ENCODE measurements at places on chromosomes 7 and 10. TPM values are rescaled to one million over a fixed set of nuclear protein-coding genes. Genes with fewer than 3 reads are reported as not detected.

The CLEC5A gene
- total RNA-seq, result 0.60 TPM

The RELN gene
- 5.5 TPM for total RNA-seq

The IGF2BP3 gene
- total RNA-seq, result not detected

The SLC26A3 gene
- 0.30 TPM for total RNA-seq

The FAM180A gene
- 1.1 TPM for total RNA-seq

The GIMAP2 gene
- 9.9 TPM for total RNA-seq

- H3K36me3 ChIP-seq, result no peaks in the 10 kb centered on the region
- H3K4me3 ChIP-seq, result no peak overlapping the region
- no peak overlapping the region for H3K27ac ChIP-seq
- DNase-seq, result no peak
These were observed 86.8 kb upstream of the MGMT start for GRCh38 chr10:129380279-129380678.

- no peak overlapping the region for H3K4me3 ChIP-seq
- H3K27ac ChIP-seq, result peak overlapping the region; percentile 43
- H3K27me3 ChIP-seq, result no peaks in the 10 kb centered on the region
- H3K4me1 ChIP-seq, result peaks cover 25% of the 10 kb centered on the region
- no peak for DNase-seq
These were observed 164.9 kb downstream of the ELMO1 start for GRCh38 chr7:37283716-37284115.

- H3K4me3 ChIP-seq, result no peak overlapping the region
- no peaks in the 10 kb centered on the region for H3K27me3 ChIP-seq
- no peak for DNase-seq
- H3K36me3 ChIP-seq, result no peaks in the 10 kb centered on the region
- H3K4me1 ChIP-seq, result peaks cover 4% of the 10 kb centered on the region
- H3K27ac ChIP-seq, result no peak overlapping the region
These were observed 94.4 kb downstream of the WDR37 start for GRCh38 chr10:1150638-1150955.

GRCh38 chr7:38284553-38284952 is 11.1 kb upstream of the TARP start:
- no peaks in the 10 kb centered on the region for H3K27me3 ChIP-seq
- H3K4me3 ChIP-seq, result no peak overlapping the region
- DNase-seq, result no peak
- no peak overlapping the region for H3K27ac ChIP-seq
- H3K4me1 ChIP-seq, result no peaks in the 10 kb centered on the region

DNA sequence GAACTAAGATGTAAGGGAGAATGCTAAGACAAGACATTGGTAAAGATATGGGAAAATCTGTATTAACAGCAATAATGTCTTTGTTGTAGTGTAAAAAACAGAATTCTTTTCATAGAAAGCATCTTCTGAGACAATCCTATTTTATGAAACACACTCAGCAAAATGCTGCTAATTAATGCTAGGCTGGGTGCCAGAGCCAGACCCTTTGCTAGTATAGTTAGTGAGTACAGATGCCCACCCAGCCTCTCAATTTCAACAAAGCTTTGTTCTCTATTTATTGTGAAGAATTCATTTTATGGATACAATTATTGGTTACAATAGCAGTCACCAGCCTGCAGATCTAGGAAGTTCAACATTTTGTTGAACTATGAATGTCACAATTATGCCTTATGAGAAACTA is 131.0 kb downstream of the SEM1 start:
- no peak for DNase-seq
- no peak overlapping the region for H3K27ac ChIP-seq
- no peaks in the 10 kb centered on the region for H3K4me1 ChIP-seq

GRCh38 chr10:129486805-129487204 is 19.8 kb downstream of the MGMT start:
- H3K27ac ChIP-seq, result no peak overlapping the region
- no peak for DNase-seq
- H3K36me3 ChIP-seq, result no peaks in the 10 kb centered on the region
- no peaks in the 10 kb centered on the region for H3K4me1 ChIP-seq

- H3K27me3 ChIP-seq, result no peaks in the 10 kb centered on the region
- H3K27ac ChIP-seq, result no peak overlapping the region
- H3K4me3 ChIP-seq, result no peak overlapping the region
- no peaks in the 10 kb centered on the region for H3K36me3 ChIP-seq
- no peaks in the 10 kb centered on the region for H3K4me1 ChIP-seq
These were observed 210.0 kb upstream of the LYZL1 start for GRCh38 chr10:29078919-29079318.

- no peaks in the 10 kb centered on the region for H3K4me1 ChIP-seq
- DNase-seq, result no peak
- H3K27me3 ChIP-seq, result no peaks in the 10 kb centered on the region
These were observed 65.6 kb downstream of the ZEB1 start for GRCh38 chr10:31384589-31384949.

DNA sequence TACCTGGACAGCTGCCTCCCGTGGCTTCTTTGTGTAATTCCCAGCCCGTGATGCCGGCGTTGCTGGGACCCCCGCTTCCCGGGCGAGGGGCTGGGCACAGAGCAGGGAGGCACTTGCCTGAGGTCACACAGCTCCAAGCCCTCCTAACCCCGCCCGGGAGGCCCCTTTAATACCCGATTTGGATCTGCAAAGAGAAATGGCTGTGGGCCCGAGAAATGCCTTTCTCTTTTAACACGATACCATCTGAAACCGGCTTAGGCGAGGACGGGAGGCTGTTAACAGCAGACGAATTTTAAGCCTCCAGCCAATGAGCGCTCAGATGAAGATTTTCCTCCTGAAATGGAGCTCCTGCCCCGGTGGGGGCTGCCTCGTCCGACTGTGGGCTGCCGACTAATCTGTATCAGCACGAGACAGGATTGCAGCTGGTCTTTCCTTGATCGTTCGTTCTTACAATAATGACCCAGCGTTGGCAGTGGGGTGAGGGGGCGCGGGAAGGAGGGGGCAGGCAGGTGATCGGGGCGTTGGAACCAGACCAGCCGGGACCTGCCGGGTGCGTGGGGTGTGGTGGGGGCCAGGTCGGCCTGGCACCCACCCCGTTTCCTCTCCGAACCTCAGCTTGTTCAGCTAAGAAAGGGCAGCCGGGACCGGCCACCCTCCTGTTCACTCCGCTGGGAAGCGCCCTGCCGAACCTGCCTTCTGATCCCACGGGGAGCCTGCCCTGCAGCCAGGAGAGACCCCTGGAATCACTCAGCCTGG is 36.2 kb upstream of the FOXL3 start:
- no peak for DNase-seq
- no peak overlapping the region for H3K4me3 ChIP-seq
- no peaks in the 10 kb centered on the region for H3K36me3 ChIP-seq
- no peak overlapping the region for H3K27ac ChIP-seq

DNA sequence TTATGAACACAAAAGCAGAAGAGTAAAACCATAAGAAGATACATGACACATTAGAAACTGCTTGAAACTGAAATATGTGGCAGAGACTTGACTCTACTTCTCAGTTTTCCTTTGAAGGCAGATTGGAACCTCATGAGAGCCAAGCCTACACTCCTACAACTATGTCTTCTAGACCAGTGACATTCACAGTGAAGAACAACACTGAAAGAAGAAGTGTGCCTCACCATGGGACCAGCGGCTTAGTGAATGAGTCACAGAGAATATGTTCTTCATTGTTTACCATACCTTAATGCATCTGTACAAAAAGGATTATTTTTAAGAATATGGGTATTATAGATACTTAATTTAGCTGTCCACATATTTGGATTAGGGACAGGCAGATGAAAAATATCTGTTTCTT is 248.3 kb downstream of the CDC14C start:
- no peaks in the 10 kb centered on the region for H3K4me1 ChIP-seq
- no peak overlapping the region for H3K27ac ChIP-seq
- no peaks in the 10 kb centered on the region for H3K36me3 ChIP-seq
- H3K27me3 ChIP-seq, result no peaks in the 10 kb centered on the region
- no peak overlapping the region for H3K4me3 ChIP-seq

- H3K27ac ChIP-seq, result no peak overlapping the region
- H3K27me3 ChIP-seq, result no peaks in the 10 kb centered on the region
- H3K36me3 ChIP-seq, result no peaks in the 10 kb centered on the region
- no peaks in the 10 kb centered on the region for H3K4me1 ChIP-seq
- no peak for DNase-seq
These were observed 80.7 kb upstream of the WDR11 start for GRCh38 chr10:120770496-120770895.

DNA sequence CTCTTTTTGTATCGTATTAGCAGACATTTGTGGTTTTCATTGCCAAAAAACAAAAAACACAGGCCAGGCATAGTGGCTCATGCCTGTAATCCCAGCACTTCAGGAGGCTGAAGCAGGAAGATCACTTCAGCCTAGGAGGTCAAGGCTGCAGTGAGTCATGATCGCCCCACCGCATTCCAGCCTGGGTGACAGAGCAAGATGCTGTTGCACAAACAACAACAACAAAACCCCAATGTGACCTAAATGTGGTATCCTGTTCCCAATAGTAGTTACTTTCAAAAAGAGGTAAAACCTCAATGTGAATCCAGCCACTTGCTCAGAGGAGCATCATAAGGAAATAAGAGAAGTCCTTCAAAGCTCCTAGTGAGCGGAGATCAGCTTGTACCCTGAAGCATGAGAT is 45.8 kb upstream of the SKAP2 start:
- H3K4me3 ChIP-seq, result no peak overlapping the region
- peak; percentile 60 for DNase-seq
- H3K36me3 ChIP-seq, result no peaks in the 10 kb centered on the region
- H3K27me3 ChIP-seq, result no peaks in the 10 kb centered on the region

DNA sequence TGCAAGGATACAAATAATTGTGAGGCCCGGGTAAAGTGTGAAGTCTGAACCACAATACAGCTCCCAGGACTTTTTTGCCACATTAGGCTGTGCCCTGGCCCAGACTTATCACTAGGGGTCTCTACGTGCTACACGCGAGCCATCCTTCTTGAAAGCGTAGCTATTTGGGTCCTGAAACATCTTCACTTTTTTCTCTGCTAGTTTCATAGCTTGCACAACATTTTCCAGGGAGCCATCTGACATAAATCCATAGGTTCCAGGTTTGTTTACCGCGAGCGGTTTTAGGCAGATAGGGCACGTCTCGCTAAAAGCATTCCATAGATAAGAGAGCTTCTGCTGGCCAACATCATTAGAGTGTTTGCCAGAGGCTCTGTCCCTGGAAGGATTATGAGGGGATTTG is 226.5 kb downstream of the RPS24 start:
- H3K4me1 ChIP-seq, result peaks cover 10% of the 10 kb centered on the region
- H3K27me3 ChIP-seq, result no peaks in the 10 kb centered on the region
- no peak for DNase-seq
- no peak overlapping the region for H3K27ac ChIP-seq

DNA sequence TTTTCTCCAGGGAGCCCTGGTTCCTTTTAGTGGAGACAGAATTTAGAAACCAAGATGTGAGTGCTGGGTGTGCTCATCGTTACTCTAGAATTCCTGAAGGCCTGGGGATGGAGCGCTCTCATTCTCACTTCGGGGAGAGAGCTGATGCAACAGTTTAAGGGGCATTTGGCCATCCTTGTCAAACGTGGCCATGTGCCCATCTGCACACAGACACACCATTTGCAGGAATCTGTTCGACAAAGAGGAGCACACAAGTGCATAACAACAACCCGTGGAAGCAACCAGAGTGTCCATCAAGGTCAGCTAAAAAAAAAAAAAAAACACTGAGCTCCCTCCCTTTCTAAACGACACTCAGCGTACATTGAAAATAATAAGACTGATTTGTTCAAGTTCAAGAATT is 23.0 kb upstream of the RET start:
- no peak overlapping the region for H3K4me3 ChIP-seq
- no peak for DNase-seq
- H3K27ac ChIP-seq, result no peak overlapping the region
- H3K27me3 ChIP-seq, result no peaks in the 10 kb centered on the region
- H3K4me1 ChIP-seq, result no peaks in the 10 kb centered on the region

- no peak overlapping the region for H3K4me3 ChIP-seq
- H3K27me3 ChIP-seq, result no peaks in the 10 kb centered on the region
- H3K27ac ChIP-seq, result no peak overlapping the region
- DNase-seq, result no peak
These were observed 185.1 kb downstream of the CTTNBP2 start for GRCh38 chr7:117688126-117688525.

- no peak for DNase-seq
- H3K4me1 ChIP-seq, result no peaks in the 10 kb centered on the region
These were observed 95.9 kb downstream of the CHRM2 start for GRCh38 chr7:136964347-136964746.

DNA sequence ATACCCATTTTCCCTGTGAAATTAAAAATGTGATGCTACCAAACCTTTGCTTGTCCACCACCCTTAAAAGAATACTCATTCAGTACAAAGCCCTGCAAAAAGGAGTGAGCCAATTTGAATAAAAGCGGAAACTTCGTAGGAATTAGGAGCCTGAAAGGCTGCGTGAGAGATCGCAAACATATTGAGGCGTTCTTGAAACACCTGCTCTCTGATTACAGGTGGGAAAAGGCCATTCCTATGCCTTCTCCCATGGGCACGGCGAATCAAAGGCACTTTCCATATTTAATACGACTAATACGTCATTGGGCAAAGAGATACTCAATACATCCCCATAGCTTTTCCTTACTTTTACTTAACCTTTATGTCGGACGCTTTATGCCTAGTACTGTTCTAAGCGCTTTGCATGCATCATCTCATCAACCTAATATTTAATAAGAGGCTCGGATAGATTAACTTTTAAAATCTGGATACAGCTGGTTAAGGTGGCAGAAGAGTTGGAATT is 30.9 kb upstream of the KMT2E start:
- no peaks in the 10 kb centered on the region for H3K27me3 ChIP-seq
- peak overlapping the region; percentile 97 for H3K27ac ChIP-seq
- H3K4me3 ChIP-seq, result peak overlapping the region; percentile 68
- DNase-seq, result no peak
- peaks cover 8% of the 10 kb centered on the region for H3K4me1 ChIP-seq
- no peaks in the 10 kb centered on the region for H3K36me3 ChIP-seq

GRCh38 chr7:1979591-1980560 is 252.9 kb downstream of the MAD1L1 start:
- no peaks in the 10 kb centered on the region for H3K27me3 ChIP-seq
- H3K4me3 ChIP-seq, result no peak overlapping the region
- no peak for DNase-seq
- H3K36me3 ChIP-seq, result no peaks in the 10 kb centered on the region

DNA sequence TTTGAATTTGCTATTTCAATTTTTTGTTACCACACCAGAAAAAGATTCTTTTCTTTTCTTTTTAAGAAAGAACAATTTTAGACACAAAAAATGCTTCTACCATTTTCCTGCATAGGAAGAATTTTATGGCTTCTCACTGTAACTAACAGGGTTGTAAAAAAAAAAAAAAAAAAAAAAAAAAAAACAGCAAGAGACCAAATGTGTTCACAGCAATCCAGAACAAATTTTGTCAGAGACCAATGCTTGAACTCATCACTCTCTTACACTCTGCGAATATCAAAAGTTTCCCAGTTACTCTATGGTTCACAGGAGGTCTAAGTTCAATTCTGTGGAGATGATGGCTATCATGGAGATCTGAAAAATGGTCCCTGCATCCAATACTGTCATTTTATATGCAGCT is 84.4 kb downstream of the CHCHD3 start:
- H3K4me3 ChIP-seq, result no peak overlapping the region

DNA sequence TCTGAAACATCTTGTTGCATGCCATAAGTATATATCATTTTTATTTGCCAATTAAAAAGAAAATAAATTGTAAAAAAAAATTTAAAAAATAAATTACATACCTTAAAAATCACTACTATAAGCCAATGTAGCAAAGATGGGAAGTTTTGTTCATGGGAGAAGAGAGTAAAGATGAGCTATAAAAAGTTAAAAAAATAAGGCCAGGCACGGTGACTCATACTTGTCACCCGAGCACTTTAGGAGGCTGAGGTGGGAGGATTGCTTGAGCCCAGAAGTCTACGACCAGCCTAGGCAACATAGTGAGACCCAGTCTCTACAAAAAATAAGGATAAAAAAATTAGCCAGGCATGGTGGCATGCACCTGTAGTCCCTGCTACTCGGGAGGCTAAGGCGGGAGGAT is 8.4 kb upstream of the STK32C start:
- no peaks in the 10 kb centered on the region for H3K27me3 ChIP-seq
- no peaks in the 10 kb centered on the region for H3K36me3 ChIP-seq
- no peak overlapping the region for H3K27ac ChIP-seq
- H3K4me3 ChIP-seq, result no peak overlapping the region

All from ovary (tissue), 10 donors.